ENCODE measurements at places on chromosomes 3 and 15.

DNA sequence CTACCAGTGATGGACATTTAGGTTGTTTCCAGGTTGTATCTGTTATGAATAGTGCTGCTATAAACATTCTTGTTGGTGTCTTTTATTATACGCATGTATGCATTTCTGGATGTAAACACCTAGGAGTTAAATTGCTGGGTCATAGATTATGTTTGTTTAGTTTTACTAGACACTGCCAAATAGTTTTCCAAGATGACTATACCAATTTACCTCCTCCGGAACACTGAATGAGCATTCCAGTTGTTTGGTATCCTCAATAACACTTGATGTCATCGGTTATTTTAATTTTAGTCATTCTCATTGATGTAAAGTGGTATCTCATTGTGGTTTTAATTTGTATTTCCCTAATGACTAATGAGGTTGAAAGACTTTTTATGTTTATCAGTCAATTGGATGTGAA is 36.6 kb upstream of the ARID3B start:
- no peak for DNase-seq
- H3K27me3 ChIP-seq: no peaks in the 10 kb centered on the region
- no peak overlapping the region for H3K27ac ChIP-seq
- no peaks in the 10 kb centered on the region for H3K4me1 ChIP-seq
- H3K36me3 ChIP-seq: no peaks in the 10 kb centered on the region
- H3K4me3 ChIP-seq: no peak overlapping the region

GRCh38 chr3:131849616-131850015 is 185.2 kb downstream of the CPNE4 start:
- DNase-seq: no peak
- no peaks in the 10 kb centered on the region for H3K36me3 ChIP-seq
- H3K4me1 ChIP-seq: no peaks in the 10 kb centered on the region
- H3K27me3 ChIP-seq: no peaks in the 10 kb centered on the region

- no peaks in the 10 kb centered on the region for H3K27me3 ChIP-seq
- DNase-seq: peak; percentile 81
- no peaks in the 10 kb centered on the region for H3K36me3 ChIP-seq
- peaks cover 15% of the 10 kb centered on the region for H3K4me1 ChIP-seq
Measured at GRCh38 chr3:72482589-72483321, 365.5 kb downstream of the SHQ1 start.

DNA sequence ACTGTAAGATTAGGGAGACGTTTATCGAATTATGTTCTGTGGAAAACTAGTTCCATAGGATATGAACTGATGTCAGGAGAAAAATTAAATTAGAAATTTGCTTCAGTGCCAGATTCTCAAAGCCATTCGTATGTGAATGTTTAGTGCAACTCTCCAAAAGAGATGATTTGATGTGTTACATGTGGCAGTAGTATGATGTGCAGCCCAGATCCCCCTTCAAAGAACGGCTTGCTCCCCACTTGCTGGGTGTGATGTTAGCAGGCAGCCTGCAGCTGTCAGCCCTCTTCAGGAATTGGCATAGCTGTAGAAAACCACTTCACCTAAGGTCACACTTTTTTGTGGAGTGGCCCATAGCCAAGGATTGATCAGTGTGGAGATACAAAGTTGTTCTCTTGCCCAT is 127.0 kb upstream of the CCDC54 start:
- H3K4me3 ChIP-seq: no peak overlapping the region
- no peaks in the 10 kb centered on the region for H3K27me3 ChIP-seq
- DNase-seq: peak; percentile 49
- H3K27ac ChIP-seq: no peak overlapping the region
- no peaks in the 10 kb centered on the region for H3K4me1 ChIP-seq
- H3K36me3 ChIP-seq: no peaks in the 10 kb centered on the region

DNA sequence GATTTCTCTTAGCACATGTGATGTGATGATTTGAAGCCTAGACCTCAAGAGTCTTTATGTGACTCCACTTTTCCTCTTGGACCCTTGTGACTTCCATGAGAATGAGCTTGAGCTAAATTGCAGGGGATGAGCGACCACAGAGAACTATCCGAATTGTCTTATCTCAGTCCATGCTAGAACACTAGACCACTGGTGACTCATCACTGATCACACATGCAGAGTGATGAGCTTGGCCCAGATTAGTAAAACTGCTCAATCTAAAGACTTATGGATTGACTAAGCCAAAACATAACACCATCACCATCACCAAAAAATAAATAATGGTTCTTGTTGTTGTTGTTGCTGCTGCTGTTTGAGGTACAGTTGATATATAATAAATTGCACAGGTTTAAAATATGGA is 114.1 kb upstream of the CFAP20DC start:
- no peak overlapping the region for H3K27ac ChIP-seq
- no peaks in the 10 kb centered on the region for H3K4me1 ChIP-seq
- H3K36me3 ChIP-seq: no peaks in the 10 kb centered on the region
- DNase-seq: no peak

DNA sequence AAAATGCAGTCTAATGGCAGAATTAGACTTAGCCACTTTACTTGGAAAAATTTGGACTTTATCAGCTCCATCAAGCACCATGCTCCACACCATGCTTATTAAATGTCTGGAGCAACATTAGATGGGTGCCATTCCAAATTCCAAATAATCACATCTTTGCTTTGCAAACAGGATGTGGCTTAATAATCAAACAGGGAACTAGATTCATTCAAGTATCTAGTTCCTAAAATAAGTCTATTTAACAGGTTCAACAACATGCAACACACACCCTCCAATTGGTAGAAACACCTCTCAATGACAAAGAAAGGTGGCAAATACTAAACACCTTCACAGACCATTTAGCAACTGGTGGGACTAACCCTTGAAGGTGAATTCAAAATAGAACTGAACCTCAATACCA is 3.5 kb downstream of the HEXA start:
- peak overlapping the region; percentile 52 for H3K27ac ChIP-seq
- DNase-seq: no peak
- H3K27me3 ChIP-seq: no peaks in the 10 kb centered on the region
- no peaks in the 10 kb centered on the region for H3K4me1 ChIP-seq
- H3K4me3 ChIP-seq: no peak overlapping the region

DNA sequence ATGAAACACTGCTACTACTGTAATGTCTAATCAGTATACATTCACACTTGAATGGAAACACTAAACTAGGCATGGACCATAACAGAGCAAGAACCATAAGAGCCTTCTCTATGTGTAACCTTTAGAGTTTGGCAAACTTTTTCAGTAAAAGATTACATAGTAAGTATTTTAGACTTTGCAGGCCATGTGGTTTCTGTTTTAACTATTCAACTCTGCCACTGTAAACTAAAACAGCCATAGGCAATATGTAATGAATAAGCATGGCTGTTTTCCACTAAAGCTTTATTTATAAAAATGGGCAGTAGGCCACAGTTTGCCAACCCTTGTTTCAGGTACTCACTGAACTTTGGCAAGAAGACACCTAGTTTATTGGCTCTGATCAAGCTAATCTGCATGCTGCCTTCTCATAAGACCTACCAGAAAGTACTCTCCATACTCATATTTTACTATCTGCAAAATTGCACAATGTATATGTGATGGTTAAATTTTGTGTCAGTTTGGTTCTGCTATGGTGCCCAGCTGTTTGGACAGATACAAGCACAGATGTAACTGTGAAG is 46.0 kb downstream of the UACA start:
- no peak for DNase-seq
- no peak overlapping the region for H3K4me3 ChIP-seq
- no peaks in the 10 kb centered on the region for H3K4me1 ChIP-seq
- H3K36me3 ChIP-seq: no peaks in the 10 kb centered on the region
- no peak overlapping the region for H3K27ac ChIP-seq

GRCh38 chr3:308597-309321 is 112.2 kb downstream of the CHL1 start:
- H3K4me1 ChIP-seq: no peaks in the 10 kb centered on the region
- DNase-seq: no peak
- H3K4me3 ChIP-seq: no peak overlapping the region
- H3K27ac ChIP-seq: no peak overlapping the region
